Activated CD4-positive, alpha-beta T cell treated with anti-CD3 and anti-CD28 coated beads, Interleukin-2, amount 50 U/mL, for 16 hours (primary cell): ENCODE measurements at places on chromosomes 5 and 9.

DNA sequence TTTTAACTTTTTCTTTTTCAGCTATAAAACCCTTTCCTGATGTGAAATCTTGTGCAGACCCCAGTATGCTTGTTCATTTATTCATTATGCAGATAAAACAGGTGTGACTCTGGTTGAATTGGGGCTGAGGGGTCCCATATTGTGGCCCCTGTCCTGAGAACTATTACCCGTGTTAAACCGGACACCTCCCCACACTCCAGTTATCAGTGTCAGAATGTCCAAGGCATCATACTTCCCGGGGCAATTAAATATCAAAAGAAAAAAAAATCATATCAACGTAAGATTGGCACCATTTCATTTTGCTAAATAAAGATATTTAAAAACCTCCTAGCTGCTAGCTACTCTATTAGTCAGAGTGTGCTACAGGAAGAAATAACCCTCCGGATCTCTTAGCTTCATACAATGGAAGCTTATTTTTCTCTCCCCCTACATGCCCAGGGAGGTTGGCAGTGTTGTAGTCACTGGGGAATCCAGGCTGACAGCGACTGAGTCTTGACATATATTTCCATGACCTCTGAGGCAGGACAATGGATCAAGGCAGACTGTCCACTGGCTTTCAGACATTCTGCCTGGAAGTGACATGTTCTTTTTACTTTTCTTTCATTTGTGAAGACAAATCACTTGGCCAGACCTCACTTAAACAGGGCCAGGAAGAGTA lies 170.0 kb downstream of the SEC61B start:
- no peak for DNase-seq

DNA sequence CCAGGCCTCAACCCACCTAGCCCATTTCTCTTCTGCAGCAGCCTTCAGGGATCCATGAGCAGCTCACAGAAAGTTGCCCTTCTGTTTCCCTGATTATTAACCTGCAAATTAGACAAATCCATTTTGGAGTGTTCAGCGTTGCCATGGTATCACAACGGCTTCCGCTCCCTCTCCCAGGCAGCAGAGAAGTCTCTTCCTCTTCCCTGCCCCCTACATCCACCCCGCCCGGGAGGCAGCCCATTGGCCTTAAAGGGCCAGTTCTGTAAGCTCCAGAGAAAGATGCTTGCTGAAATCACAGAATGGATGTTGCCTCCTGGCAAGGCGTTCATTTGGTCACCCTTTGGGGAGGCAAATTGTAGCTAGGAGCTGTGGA lies 47.7 kb upstream of the BOD1 start:
- DNase-seq = no peak

DNA sequence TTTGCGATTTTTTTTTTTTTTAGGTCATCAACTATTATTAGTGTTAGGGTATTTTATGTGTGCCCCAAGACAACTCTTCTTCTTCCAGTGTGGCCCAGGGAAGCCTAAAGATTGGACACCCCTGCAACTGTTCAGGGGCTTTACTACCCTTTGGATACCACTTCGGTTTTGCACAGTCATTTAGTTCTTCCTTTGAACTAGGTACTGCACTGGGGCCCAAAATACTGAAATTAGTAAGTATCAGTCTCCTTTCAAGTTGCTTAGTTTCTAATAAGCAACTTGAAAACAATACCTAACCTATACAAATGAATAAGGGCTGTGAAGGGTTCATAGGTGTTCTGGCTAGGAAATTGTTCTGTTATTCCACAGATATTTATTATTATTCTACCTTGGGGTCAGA lies 45.3 kb downstream of the CWC27 start:
- peak; percentile 78 for DNase-seq

DNA sequence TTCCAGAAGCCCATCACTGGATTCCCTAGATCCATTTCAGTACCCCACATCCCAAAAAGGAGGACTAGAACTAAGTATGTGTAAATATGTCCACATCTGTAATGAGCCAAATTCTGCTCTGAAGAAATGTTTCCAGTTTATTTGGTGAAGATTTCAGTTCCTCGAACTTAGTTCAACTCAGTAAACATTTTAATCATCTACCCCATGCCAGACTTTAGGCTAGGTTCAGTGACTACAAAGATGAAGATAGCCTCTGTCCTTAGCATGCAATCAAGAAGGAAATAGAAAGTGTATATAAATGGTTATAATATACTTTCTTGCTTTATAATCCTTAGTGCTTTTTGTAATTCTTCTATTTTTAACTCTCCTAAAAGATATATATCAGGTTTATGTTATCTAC lies 21.5 kb downstream of the RUSC2 start:
- no peak for DNase-seq

DNA sequence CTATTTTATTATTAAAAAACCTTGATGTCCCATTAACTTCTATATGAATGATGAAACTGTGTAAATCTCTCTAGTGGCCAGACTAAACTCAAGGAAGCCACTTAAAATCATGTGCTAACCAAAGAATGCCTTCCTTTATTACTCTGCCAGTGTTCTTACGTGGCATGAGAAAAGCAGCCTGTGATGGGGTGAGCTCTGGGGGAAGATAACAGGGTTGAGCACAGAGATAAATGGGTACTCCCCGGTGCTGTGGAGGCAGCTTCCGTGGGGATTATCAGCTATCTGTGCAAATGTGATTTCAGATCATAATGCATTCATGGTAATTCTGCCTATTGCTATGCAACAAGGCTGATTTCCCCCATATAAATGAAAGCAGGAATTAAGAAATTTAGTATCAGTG lies 181.3 kb downstream of the CAVIN4 start:
- DNase-seq = no peak

DNA sequence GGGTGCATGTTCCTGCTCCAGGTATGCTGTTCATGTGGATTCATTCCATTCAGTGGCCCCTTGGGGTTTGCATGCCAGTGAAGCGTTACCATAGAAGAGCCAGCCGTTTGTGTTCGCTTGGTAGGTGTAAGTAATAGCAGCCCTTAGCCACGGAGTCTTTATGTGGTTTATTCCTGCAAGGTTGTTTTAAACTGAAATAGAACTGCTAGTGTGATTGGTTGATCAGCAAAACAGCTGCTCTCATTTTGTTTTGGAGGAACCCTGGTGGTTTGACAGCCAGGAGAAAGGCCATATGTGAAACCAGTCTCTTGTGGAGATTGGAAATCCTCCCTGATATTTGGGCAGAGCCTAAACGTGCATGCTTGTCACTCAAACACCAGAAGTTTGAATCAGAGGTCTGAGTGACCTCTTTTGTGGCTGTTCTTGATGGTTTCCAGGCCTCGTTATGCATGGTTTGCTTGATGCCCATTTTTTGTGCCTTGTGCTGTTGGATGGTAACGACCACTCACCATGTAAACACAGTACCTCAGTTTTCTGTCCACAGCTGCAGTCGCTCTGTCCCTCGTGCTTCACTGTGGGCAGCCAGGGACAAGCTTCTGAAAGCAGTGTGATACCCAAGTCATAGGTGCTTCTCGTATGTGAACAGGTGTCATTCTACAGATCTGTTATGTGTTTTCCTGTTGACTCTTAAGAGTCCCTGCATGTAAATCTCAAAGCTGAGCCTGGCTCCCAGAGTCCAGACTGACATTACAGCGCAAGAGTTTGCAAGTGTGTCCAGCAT lies 58.3 kb upstream of the NXNL2 start:
- DNase-seq = peak; percentile 61

- no peak for DNase-seq
These were observed 55.8 kb downstream of the ANXA2R start for GRCh38 chr5:42984307-42984706.

DNA sequence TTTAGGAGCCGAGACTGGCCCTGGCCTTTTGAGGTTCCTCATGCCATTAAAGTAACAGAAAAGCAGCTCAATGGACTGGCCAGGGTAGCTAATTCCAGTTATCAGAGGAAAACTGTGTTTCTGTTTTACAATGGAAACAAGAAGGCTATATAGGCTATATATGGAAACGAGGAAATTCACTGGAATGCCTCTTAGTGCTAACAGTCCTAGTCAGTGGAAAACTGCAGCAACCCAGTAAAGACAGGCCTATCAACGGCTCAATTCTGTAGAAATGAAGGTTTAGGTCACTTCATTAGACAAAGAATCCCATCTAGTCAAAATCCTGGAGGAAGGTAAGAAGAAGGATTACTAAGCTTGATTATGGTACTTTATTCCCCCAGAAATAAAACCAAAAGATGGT lies 3.2 kb upstream of the TICAM2 start:
- DNase-seq = no peak

GRCh38 chr9:70874451-70874850 lies 247.0 kb downstream of the TRPM3 start:
- DNase-seq = no peak

DNA sequence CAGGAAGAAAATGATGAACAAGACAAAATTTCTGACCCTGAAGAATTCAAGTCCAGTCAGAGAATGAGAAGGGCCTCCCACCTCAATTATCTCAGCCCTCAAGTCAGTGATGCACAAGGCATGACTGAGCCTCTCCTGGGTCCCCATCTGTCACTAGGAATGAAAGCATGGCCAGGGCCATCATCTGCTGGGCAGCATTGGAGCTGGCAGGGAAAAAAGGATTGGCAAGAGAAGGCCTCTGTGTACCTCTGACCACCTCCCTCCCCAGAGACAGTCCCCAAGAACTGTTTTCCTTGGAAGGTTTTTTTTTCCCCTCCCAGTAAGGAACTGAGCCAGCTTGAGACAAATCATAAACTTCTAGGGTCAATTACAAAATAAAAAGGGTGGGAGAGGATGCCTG lies 76.7 kb downstream of the KLHL3 start:
- no peak for DNase-seq

- no peak for DNase-seq
These were observed 90.7 kb downstream of the MAT2B start for GRCh38 chr5:163595932-163596607.
